ENCODE measurements at places on chromosomes 4 and X.

DNA sequence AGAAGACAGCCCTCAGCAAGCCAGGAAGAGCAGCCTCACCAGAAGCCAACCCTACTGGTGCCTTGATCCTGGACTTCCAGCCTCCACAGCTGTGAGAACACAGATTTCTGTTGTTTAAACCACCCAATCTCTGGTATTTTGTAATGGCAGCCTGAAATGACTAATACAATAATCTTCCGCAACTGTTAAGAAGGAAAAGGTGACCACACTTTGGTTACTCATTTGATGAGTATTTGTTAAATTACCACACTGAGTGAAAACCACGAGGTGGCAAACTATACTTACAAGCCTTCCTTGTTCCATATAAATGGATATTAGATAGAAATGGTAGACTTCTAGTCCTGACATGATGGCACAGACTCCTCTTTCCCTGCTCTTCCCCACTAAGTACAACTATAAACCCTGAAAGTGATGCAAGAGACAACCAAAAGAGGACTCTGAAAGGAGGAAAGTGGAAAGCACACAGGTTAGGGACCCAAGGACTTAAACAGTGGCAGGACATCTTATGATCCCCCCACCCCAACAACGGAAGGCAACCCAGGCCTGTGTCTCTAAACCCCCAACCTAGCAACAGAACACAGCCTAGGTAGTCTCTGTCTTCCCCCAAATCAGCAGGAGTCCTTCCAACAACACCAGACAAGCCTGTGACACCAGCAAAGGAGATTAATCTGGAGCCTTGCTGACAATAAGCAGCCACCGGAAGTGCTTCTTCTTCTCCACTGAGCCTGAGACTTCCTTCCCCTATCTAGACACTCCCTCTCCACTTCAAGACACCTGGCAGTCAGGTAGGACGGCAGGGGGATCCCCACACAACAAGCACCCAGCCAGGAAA, 12.3 kb downstream of the ZNF182 start:
- DNase-seq: no peak

- no peak for DNase-seq
These were observed 17.4 kb downstream of the IRAK1 start for GRCh38 chrX:154002215-154002719.

DNA sequence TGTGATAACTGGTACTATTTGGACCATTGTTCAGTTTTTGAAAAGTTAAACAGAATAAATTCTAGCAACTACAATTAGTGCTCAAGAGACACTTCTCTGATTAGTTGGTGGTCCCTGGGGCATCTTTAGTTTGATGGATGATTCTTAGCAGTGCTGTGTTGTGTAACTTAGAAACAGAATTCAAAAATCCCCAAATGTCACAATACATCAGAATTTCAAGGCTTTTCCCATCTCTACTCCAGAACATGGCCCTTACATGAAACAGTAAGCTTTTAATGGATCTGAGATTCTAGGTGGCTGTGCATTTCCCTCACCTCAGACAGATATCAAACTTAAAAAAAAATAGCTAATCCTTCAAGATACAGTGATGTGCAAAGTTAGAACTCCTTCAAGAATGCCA, 104.4 kb upstream of the CXCL13 start:
- DNase-seq: no peak

DNA sequence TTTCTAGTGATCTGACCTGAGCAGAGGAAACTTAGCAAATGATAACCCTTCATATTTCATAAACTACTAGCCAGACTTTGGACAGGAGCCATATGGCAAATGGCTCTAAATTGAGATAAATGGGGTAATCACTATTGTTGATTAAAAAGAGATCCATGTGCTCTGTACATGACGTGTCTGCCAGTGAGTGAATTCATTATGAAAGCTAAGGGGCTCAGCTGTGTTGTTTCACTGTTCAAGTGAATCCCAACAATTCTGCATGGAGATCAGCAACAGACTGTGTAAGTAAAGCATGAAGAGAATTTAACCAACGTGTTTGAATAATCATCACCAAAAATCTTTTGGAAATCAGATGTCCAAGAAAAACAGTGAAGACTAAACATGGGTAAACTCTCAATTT, 9.5 kb upstream of the QRFPR start:
- no peak for DNase-seq

GRCh38 chr4:33088713-33089112, 2368.5 kb downstream of the PCDH7 start:
- DNase-seq: no peak

GRCh38 chr4:157887316-157887715, 285.5 kb downstream of the GASK1B start:
- DNase-seq: no peak

GRCh38 chrX:16745659-16746058, 26.2 kb downstream of the SYAP1 start:
- no peak for DNase-seq

GRCh38 chrX:135324463-135324862, 15.2 kb downstream of the ETDC start:
- DNase-seq: no peak

GRCh38 chr4:41731569-41732126, 16.9 kb downstream of the PHOX2B start:
- DNase-seq: no peak

DNA sequence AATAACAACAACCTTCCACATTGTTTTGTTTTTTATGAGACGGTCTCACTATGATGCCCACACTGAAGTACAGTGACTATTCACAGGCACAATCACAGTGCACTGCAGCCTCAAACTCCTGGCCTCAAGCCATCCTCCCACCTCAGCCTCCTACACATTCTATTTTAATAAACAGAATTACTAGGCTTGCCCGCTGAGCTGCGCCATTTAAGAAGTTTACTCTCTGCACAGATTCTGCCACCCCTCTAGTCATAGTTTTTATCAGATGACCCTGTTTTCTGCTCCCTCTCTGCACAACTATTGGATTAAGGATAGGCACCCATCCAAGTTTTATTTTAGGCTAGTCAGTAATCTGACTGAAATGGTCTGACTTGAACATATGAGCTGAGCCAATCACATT, 11.3 kb upstream of the COX18 start:
- no peak for DNase-seq

DNA sequence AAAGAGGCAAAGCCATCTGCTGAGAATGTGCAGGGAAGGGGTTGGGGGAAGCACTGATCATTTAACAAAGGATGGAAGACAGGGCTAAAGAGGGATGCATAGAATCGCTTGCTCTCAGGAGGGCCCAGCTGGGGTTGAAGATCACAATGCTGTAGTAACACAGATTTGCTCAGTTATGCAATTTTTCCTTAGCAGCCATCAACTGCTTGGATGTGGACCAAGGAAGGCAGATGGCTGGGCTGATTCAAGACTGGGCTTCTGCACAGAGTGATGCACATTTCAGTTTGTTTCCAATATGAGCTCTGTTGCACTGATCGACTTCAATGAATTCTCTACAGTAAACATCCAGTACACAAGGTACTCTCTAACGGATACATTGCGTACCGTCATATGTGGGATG, 127.8 kb upstream of the TBL1X start:
- DNase-seq: no peak

DNA sequence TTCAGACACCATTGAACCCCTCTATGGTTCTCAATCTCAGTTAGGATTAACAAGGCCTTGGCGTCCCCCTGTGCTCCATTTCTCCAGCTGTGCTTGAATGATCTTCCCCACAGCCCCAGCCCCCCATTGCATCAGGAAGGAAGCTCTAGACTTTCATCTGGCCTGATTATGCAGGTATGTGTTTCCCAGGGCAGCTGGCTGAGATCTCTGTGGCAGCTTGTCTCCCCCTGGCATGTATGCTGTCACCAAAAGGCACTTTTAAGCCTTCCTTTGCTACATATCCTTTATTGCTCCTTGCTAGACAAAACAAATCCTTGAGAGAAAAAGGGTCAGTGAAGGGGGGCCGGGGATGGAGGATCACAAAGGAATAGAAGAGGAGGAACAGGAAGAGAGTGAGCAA, 1056.0 kb upstream of the SLIT2 start:
- DNase-seq: no peak

DNA sequence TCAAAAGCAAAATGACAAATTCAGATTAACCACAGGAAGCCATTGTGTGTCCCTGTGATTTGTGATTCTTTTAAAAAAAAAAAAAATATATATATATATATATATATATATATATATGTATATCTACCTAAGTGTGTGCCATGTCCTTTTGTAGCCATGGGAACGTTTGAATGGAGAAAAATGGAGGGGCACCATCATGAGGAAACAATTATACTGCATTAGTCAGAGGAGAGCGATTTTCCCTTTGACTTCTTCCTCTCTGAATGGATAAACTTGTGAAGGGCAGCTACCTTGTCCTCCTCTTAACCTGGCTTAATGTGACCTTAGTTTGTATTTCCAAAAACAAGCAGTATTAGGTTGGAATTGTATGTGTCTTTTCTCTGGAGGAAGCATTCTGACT, 23.3 kb upstream of the CBLL2 start:
- no peak for DNase-seq

DNA sequence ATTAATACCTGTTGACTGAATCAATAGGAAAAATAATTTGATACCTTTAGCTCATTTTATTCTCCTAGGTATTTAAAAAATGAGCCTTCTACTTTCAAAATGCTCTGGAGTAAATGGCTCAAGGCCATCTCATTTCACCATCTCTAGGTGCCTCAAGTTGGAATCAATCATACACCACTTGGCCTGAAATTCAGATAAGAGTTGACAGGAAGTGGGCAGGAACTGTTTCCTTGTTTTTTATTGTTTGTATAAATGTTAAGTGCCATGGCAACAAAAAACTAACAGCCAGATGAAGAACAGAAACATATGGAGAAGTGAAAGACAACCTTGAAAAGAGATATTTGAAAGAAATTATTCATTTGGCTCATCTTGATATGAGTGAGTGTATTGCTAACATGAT, 12.4 kb downstream of the LIMCH1 start:
- no peak for DNase-seq

DNA sequence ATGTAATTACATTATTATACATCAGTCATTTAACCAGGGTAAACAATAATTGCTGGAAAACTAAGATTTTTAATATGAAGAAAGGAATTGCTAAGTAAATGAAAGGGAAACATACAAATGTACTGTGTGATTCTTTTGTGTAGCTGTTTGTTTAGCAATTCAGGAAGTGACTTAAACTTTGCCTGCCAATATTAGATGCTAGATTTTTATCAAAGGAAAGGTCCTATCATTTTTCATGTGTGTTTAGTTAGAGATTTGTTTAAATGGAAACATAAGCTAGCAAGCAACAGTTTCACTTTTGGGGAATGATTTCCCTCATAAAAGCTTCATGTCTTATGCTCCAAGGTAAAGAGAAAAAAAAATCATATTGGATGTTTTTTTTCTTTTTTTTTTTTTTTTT, 95.1 kb upstream of the LIMCH1 start:
- no peak for DNase-seq

DNA sequence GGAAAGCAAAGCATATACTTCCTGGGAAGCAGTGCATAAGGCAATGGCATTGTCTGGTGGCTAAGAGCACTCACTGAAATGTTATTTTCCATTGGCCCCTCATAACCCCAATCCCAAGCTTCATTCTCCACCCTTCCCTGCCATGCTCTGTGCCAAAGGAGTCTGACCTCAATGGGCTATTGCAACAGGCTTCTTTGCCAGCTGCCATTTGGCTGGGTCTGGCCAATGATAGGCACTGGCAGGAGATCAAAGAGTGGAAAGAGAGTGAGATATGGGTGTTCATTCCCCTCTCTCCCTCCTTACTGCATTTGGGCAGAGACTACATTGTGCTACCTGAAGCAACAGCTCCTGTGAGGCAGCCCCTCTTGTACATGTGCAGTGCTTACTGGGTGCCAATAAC, 51.5 kb downstream of the LHFPL1 start:
- no peak for DNase-seq

DNA sequence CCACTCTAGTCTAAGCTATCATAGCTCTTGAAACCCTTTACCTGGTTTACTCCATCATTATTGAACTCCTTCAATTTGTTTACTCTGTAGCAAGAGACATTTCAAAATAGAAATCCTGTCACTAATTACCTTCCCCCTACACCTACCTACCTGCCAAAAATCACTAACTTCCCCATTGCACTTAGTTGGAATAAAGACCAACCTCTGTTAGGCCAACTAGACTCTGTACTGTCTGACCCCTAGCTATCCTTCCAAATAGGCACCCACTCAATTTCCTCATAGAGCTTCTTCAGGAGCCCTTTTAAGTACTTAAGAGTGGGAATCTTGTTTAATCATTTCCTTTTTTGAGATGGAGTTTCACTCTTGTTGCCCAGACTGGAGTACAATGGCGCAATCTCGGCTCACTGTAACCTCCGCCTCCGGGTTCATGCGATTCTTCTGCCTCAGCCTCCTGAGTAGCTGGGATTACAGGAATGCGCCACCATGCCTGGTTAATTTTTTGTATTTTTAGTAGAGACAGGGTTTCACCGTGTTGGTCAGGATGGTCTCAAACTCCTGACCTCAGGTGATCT, 8.9 kb upstream of the CDKL2 start:
- DNase-seq: no peak

GRCh38 chrX:13763489-13763888, 28.9 kb downstream of the OFD1 start:
- DNase-seq: no peak

- no peak for DNase-seq
These were observed 99.5 kb downstream of the NFKB1 start for GRCh38 chr4:102600689-102601088.

- DNase-seq: no peak
These were observed 258.6 kb upstream of the AGTR2 start for GRCh38 chrX:115911967-115912366.

DNA sequence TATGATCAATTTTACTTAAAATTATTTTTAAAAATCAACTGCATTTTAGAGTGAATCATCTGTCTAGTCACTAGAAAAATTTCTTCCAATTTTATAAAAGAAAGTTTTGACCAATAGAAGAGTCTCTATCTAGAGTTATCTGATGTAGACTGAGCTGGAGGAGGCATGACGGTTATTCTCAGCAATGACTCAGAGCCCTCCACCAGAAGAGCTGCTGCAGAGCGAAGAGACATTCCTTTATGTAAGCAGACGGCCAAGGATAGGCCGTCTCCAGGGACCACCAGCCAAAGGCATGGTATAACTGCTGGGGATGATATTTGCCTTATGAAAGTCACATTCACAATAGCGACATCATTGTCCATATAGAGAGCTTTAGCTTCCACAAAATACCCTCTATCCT, 23.0 kb downstream of the LDB2 start:
- no peak for DNase-seq

- no peak for DNase-seq
These were observed 50.9 kb upstream of the BCOR start for GRCh38 chrX:40148385-40149285.

- no peak for DNase-seq
These were observed 17.0 kb downstream of the CA5B start for GRCh38 chrX:15755091-15755490.

DNA sequence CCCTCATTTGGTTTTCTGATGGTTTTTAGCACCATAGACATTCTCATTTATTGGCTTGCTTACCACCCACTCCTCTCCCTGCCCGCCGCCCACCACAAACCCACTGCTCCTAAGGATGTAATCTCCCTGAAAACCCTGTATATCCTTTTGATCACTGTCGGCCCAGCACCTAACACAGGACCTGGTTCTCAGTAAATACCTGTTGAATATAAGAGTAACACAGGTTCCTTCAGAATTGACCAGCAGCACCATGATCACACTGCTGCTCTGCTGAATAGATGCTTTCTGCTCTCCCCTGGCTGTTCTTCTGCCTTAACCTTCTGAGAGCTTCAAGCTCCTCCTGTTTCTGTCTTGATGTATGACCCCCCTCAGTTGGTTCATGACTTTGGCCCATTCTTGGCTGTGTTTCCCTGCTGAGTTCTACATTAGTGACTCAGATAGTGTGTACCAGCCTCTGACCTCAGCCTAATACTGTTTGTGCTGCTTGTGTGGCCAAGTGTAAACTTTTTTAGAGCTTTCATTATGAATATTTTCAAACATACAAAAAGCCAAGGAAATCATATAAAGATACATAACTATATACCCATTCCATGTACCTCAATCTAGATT, 265.3 kb downstream of the FRMPD4 start:
- no peak for DNase-seq
